ENCODE measurements at places on chromosomes 3 and 15.

DNA sequence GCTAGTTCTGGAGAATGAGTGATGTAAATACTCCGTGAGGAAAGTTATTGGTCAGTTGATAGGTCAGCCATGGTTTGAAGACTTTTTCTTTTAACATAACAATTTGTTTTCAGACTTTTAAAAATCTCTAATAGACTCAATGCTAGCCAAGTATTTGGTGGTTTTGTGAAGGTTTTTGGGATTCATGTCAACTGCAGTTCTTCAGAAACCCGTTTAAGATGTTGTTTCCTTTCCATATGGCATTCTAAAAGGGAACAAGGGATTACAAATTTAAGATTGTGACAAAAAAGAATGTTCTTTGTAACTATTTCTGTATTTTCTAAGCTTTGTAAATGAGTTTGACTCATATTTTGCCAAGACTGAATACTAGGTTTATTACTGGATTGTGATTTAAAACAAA lies 281.7 kb upstream of the COL8A1 start:
- no peak for DNase-seq

DNA sequence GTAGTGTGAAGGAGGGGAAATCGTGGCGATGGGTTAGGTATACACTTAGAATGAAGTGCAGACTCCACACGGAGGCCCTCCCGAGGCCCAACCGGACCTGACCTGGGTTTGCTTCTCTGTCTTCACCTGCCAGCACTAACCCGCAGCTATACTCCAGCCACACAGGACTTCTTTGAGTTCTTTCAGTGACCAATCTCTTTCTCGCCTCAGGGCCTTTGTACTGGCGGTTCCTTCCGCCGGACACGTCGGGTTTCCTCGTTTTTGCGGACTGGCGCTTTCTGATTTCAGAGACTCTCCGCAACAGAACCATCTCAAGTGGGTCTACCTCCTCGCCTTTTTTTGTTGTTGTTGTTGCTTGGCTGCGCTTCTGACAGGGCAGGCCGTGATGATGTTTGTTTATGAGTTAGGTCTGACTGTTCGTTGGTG lies at the start of gene NEIL1:
NEIL1 (plus strand) TSS at position 244 of the 426 bp plus-strand sequence. CDS start 1,867 bp downstream, outside the sequence.
- no peak for DNase-seq

DNA sequence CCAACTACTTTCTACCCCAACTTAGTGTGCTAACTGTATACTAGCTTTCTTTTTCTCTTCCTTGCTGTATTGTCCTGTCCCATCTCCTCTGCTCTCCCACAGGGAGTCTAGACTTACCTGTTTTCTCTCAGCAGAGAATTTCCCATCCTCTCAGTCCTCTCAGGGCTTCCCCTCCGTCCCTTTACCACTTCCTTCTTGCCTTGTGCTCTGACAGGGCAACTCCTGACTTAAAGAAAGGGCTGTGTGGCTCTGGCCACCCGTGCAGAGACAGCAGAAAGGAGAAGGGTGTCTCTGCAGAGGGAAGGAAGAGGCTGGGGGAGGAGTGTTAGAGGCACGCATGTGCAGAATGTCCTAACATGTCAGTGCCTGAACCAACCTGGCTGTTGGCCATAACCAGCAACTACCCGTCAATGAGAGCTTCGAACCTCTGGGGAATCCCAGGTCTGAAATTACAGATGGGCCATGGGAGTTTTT lies at the start of gene GCSAM:
GCSAM (minus strand) TSS at position 274 of the 474 bp plus-strand sequence; CDS start at position 146, 128 bp downstream.
- no peak for DNase-seq

DNA sequence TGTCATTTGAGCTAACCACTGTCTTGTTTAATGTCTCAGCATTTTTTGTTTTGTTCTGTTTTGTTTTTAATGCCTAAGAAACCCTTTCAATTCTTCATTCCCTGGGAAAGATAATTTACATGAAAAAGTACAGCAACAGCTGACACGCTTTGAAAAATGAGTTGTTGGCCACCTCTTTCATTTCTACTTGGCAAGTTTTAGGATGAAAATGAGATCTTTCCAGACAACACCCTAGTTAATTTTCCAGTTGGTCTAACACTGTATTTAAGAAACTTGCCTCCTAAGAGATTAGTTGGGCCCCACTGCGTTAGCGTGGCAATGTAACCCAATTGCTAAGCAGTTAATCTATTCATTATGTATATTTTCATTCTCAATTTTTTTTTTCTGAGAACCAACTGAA lies 194.0 kb upstream of the LRRN1 start:
- DNase-seq = no peak

- DNase-seq = no peak
Observed at GRCh38 chr3:132351222-132351806, 34.1 kb downstream of the ACP3 start.

- no peak for DNase-seq
Observed at GRCh38 chr3:138407236-138407907, 27.0 kb upstream of the ESYT3 start.

DNA sequence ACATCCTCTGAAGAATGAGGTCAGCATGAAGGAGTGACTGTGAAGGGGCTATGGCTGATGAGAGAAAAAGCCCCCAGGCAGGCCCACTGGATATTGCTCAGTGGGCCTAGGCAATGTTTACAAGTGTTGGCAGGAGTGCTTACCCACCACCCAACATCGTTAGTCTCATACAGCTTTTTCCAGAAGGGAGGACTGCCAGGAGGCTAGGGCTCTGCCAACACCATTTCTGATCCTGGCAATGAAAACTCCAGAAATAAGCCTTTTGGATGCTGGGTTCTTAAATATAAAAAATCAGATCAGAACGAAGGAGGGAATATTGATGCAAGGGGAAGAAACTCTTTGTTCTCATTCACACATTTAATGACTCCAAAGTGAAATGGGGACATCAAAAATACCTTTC lies 189.1 kb downstream of the DCLK3 start:
- no peak for DNase-seq

GRCh38 chr15:52379395-52380106 lies 83.9 kb upstream of the MYO5C start:
- no peak for DNase-seq

- no peak for DNase-seq
Observed at GRCh38 chr3:60952055-60952454, 299.2 kb downstream of the FHIT start.
